Left kidney (tissue), 8 donors: ENCODE measurements at places on chromosomes 5 and 9.

GRCh38 chr9:114677418-114677817, 4.6 kb downstream of the TEX48 start:
- peak; percentile 35 for DNase-seq

DNA sequence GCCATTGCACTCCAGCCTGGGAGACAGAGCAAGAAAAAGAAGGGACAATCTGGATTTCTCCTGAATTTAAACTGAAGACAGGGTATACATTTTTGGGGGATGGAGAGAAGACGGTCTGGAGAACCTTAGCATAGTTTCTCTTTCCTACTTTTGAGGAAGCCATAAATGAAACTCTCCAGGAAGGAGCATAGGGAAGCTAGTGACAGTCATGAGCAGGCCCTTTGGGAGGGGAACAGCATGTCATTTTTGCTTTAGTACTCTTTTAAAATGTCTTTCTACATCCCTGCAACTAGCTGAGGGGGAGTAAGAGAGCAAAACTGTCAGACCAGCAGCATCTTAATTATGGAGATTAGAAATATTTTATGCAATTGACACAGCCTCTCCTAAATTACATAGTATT, 8.2 kb upstream of the SLC44A1 start:
- DNase-seq, result no peak

GRCh38 chr5:94621763-94622162, 3.3 kb downstream of the SLF1 start:
- DNase-seq, result no peak

GRCh38 chr5:128630121-128630520, 92.1 kb upstream of the FBN2 start:
- DNase-seq, result no peak
